Activated CD4-positive, alpha-beta T cell treated with anti-CD3 and anti-CD28 coated beads, Interleukin-2, Interleukin-6, amounts not matched to agents 100 ng/mL and 50 ng/mL, durations not matched to agents 16 hours and 8 hours (primary cell): ENCODE measurements at places on chromosomes 11 and 22.

- no peak for DNase-seq
These were observed 31.2 kb upstream of the SORL1-AS1 start for GRCh38 chr11:121483805-121484480.

- DNase-seq: no peak
These were observed 35.3 kb downstream of the LIF start for GRCh38 chr22:30211124-30211820.

GRCh38 chr22:36134182-36134581, 26.4 kb downstream of the APOL3 start:
- DNase-seq: peak; percentile 19

DNA sequence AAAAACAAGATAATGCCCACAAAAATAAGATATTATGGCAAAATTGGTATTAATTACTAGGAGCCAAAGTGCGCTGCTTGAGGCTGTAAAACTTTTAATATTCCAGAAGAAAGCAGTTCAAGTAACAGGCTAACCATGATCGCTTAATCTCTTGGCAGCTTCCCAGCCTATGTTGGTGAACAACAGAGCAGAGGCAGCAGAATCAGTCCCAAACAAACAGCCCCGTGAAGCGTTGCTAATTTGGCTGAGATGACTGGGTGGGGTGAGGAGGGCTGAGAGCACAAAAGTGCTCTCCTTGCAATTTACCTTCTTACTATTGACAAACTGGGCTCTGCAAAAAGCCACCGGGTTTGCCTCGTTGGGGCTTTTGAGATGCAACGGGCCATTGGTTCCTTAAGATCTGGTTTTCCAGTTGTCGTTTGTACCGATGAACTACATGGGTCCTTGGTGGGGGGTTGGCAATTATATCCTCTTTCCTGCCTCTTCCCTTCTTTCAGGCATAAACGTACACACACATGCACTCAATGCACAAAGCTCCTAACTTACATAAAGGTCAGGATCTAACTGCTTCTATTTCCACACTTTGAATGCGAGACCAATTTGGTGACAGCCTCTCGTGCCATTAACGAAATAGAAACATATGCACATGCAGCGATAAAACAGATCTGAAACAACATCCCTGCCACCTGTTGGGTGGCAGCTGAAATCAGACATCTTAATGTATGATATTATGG, 407.6 kb upstream of the CADM1 start:
- no peak for DNase-seq

DNA sequence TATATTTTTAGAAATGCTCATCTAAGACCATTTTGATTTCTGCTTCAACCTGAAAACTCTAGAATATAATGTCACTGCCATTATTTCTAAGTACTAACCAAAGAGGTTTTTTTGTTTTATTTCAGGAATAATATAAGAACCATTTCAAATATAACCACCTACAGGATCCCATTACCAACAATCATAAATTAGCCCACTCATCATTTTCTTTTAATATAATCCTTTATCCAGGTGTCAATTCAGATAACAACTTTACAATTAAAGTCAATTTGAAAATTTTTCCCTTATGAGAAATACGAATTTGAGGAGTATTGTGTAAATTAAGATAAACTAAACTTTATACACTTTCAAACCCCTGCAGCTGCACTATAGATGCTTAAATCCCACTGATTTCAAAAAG, 1043.0 kb upstream of the CNTN5 start:
- no peak for DNase-seq

GRCh38 chr11:66070604-66071380, 720 bp downstream of the PACS1 start:
- no peak for DNase-seq

GRCh38 chr11:84398017-84398626, 1112.0 kb upstream of the CCDC90B start:
- no peak for DNase-seq

DNA sequence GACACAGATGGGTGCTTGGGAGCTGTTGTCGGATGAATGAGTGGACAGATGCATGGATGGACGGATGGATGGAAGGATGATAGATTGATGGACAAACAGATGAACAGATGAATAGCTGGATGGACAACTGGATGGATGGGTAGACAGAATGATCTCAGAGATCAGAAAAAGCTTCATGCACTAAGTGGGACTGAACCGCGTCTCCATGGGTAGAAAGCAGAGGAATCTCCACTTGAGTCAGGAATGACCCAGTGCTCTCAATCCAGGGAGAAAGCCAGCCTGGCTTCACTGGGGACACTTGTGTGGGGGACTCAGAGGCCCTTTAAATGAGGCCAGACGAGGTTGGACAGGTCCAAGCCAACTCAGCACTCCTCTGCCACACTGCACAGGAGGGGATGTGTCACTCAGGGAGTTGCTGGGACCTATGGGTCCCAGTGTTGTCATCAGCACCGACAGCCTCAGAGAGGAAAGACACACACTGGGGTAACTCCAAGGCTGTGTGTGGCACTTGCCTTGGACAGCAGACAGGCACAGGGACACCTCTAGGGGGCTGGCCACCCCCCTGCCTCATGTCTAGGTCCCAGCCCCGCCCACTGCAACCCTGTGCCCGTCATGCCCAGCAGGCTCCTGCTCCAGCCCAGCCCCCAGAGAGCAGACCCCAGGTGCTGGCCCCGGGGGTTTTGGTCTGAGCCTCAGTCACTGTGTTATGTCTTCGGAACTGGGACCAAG, 5.6 kb downstream of the IGLL5 start:
- DNase-seq: no peak

GRCh38 chr22:17451316-17451715, 82.1 kb downstream of the CECR2 start:
- peak; percentile 5 for DNase-seq

GRCh38 chr11:84819537-84819936, 807.6 kb downstream of the DLG2 start:
- no peak for DNase-seq

- no peak for DNase-seq
These were observed 485.9 kb upstream of the TENM4 start for GRCh38 chr11:79926707-79927106.

DNA sequence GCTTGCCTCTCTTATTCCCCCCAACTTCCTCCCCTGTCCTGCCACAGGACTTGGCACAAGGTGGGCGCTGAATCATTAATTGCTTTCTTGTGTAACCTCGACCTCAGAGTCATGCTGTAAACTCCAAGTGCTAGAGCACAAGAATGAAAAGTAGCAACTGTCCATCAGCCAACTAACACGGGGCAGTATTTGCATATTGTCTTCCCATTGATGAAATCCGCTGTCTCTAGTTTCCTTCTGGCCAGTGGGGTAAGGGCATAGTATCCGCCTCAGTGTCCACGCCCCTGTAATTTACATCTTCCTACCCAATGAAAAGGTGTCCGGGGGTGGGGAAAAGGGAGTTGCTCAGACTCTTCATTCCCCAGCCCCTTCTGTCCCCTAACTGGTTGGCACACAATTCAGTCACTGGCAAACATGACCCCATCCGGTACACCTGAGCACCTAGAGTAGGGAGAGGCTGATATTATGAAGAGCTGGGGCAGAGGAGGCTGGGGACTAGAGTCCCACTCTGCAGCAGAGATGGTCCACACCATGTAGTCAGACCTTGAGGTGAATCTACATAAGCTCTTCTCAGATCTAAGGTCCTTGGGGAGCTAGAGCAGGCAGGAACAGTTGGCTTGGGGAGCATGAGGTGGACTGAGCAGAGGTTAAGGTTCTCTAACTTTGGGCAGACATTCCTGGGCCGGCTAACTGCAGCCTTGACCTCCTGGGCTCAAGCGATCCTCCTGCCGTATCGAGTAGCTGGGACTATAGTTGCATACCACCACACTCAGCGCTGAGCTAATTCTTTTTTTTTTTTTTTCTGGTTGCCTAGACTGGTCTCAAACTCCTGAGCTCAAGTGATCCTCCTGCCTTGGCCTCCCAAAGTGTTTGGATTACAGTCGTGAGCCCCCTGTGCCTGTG, 6.8 kb upstream of the GGA1 start:
- no peak for DNase-seq

DNA sequence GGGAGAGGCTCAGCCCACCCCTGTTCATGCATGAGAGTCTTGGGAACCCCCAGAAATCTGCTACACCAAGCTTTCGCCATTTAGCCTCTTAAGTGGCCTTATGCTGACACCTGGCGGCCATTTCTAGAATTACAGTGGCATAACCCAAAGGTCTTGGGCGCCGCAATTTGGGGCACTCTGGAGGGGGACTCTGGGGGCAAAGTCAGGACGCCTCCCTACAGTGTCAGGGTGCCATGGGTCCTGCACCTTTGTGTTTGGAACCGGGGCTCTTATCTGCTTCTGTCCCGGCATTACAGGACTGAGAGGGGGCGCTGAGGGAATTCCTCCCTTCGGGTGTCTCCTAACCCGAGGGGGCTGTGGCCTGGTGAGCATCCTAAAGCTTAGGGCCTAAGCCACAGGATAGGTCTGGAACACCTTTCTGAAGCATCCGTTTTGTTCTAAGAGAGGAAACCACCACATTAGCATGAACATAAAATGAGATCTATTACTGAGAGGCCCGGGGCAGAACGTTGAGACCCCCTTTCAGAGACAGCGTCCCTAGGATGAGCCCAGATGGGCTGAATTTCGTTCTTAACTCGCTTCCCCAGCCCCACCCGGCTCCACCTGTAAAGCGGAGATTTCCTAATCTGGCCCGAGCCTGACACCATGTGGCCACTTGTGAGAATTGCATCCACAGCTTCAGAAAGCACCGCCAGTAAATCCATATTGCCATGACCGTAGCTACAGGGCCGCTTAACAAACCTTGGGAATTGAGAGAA, 9.3 kb downstream of the INS start:
- DNase-seq: peak; percentile 77
